ENCODE measurements at places on chromosomes 4 and X. TPM values are rescaled to one million over a fixed set of nuclear protein-coding genes. Genes with fewer than 3 reads are reported as not detected.

Gene VCX2
- not detected for total RNA-seq

Gene AKAP4
- total RNA-seq = not detected

Gene SORCS2
- total RNA-seq = 0.92 TPM

Gene USP27X
- 2.2 TPM for total RNA-seq

Gene ARR3
- total RNA-seq = 0.64 TPM

Gene ARHGAP24
- 6.0 TPM for total RNA-seq

Gene GLOD5
- 11.4 TPM for total RNA-seq

Gene SFRP2
- total RNA-seq = 7.8 TPM

Gene BANK1
- total RNA-seq = 1.2 TPM

Gene BEX2
- total RNA-seq = 5.1 TPM

Gene RBPJ
- total RNA-seq = 53.2 TPM

Gene SORBS2
- 37.5 TPM for total RNA-seq

Gene ITGB1BP2
- total RNA-seq = 1.9 TPM

Gene TREX2
- 0.42 TPM for total RNA-seq

Gene CTAG1A
- total RNA-seq = not detected

Gene ZDHHC15
- total RNA-seq = 0.12 TPM

Gene XPNPEP2
- total RNA-seq = 22.6 TPM

Gene FOXR2
- total RNA-seq = not detected

Gene DDX53
- total RNA-seq = not detected

Gene UGT8
- 50.9 TPM for total RNA-seq

Gene C4orf51
- total RNA-seq = not detected

Gene CHIC1
- total RNA-seq = 9.2 TPM

Gene SPANXN4
- total RNA-seq = not detected

Gene SUPT20HL2
- not detected for total RNA-seq

Gene MBNL3
- 46.2 TPM for total RNA-seq

Gene PABPC1L2A
- not detected for total RNA-seq
